ENCODE measurements at places on chromosomes 1 and 21.

- no peak for DNase-seq
Observed at GRCh38 chr21:41358193-41359166, 3.3 kb upstream of the MX2 start.

DNA sequence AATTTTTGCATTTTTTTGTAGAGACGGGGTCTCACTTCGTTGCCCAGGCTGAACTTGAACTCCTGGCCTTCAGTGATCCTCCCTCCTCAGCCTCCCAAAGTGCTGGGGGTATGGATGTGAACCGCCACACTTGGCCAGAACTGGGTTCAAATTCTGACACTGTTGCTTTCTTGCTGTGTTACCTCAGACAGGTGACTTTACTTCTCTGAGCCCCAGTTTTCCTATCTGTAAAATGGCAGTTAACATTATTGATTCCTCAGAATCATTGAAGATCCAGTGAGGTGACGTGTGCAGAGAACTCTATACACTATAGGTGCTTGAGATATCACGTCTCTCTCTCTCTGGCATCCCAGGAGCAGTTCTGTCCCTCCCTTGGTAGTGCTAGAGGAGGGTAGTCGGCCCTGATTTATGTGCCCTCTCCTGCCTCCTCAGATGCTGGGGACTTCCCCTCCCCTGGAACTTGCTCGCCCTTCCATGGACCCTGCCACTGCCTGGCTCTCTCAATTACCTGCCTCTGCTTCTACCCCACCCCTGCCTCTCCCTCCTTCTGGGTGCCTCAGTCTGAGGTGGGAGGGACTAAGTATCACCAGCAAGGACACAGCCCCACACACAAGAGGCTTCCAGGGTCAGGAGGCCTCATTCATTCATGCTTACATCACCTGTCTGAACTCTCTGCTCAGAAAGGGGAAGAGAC, 2.8 kb upstream of the HPCA start:
- DNase-seq, result no peak

DNA sequence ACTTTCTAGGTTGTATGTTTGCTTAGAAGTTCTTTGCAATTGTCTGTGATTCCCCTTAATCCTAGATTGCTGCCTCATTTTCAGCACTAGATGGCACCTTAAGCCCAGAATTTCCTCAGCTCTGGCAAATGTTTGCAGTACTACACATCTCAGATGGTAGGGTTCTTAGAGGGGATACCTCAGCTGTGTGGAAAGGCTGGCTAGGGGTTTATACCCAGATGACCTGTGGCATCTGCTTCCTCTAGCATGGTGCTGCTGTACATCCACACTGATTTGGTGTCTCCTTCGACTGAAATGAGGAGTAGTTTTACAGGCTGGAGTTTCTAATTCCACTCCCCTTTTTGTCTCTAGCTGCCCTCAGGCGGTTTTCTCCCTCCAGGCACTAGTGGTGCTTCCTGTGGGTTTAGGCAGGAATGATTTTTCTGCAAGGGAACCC, 23.5 kb downstream of the ASB17 start:
- peak; percentile 53 for DNase-seq

DNA sequence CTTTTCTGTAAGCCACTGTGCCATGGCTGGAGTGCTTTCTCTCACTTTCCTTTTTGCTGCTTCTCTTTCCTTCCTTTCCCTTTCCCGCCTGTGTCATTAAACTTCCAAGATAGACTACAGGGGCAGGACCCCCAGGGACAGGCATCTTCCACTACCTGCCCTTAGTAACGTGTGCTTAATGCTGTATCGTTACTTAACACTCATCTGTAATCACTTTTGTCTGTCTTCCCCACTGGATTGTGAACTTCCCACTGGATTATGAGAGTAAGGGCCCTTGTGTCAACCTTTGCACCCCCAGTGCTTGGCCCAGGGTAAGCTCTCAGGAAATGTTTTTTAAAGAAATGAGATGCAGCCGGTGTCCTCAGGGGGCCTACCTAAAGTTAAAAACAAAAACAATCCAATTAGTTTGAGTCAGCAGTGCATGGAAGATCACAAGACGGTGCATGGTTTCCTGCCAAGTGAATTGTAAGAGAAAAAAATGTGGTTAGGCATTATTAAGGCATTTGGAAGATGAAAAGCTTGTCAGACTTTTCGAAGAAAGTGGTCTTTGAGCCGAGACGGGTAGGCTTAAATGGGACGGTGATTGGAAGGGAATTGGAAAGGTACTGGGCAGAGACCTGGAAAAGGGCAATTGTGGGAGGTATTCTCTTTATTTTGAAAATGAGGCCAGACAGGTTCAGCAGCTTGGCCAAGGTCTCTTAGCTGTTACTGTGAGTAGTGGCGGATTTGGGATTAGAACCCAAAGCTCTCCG, 958 bp downstream of the LYPLAL1 start:
- no peak for DNase-seq

DNA sequence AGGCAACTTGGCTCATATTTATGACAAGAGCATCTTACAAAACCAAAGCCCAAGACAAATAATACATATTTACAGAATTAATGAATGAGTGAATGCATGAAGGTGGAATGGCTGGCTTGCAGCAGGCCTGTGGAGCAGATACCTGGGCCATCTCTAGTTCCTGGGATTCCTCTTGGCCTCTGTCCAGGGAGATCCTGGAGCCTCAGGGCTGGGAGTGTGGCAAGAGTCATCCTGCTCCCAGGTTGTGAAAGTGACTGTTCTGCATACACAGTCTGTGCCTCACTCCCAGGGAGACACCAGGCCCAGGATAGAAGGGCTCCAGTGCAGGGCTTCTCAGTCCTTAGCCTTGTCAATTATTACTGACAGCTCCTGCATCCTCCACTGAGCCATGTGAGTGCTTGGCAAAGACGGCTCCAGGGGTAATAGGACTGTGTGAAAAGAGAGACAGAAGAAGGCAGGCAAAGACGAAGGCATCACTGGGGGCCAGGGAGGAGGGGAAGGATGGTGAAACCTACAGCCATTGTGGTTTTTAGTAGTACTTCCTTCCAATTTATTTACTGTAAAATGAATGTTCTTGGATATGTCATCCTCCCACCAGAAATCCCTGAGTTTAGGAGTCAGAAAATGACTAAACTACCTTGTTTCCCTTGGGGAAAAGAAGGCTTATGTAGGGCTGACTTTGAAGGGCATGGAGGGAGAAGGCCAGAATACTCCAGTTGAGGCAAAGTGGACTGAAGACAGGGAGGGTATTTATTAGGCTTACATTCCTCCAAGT, 14.3 kb upstream of the KPRP start:
- no peak for DNase-seq

GRCh38 chr1:47527653-47528272, 89.9 kb downstream of the FOXD2 start:
- DNase-seq, result no peak

DNA sequence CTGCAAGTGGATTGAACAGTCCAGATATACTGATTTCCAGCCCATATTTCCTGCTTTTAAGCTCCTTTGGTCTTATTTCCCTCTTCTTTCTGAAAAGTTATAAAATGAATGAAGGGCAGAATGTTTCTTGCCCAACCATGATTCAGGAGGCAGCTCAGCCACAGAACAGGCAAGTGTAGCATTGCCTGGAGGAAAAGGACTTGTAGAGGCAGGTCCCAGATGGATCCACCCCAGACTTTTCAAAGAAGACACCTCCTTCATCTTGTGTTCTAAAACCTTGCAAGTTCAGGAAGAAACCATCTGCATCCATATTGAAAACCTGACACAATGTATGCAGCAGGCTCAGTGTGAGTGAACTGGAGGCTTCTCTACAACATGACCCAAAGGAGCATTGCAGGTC, at the start of gene CLCA2:
Gene CLCA2, plus strand, starts transcription at position 299 of the 400 bp plus-strand sequence. Its CDS starts 77 bp downstream, at position 376.
- DNase-seq, result no peak

- no peak for DNase-seq
Observed at GRCh38 chr1:9238550-9238949, 4.0 kb downstream of the H6PD start.

- no peak for DNase-seq
Observed at GRCh38 chr21:31894457-31894856, 21.6 kb downstream of the HUNK start.

GRCh38 chr1:14516974-14517840, 81.3 kb upstream of the KAZN start:
- DNase-seq, result no peak

DNA sequence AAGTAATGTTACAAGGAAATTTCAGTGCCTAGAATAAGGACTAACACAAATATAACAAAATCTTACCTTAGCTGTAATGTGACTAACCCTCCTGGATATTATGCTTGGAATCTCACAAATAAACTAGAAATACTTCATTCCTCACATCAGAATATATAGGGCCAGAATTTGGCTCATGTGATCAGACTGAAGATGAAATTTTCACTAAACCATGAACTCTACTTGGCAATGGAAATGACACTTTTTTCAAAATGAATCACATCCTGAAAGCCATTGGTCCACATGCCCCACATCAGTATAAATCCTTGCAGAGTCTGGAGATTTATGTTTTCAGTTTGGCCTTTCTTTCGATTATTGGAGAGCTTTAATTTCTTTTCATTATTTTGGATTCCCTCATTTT, 227.8 kb downstream of the NRIP1 start:
- no peak for DNase-seq

- peak; percentile 35 for DNase-seq
Observed at GRCh38 chr1:218259800-218260199, 25.3 kb upstream of the RRP15 start.

DNA sequence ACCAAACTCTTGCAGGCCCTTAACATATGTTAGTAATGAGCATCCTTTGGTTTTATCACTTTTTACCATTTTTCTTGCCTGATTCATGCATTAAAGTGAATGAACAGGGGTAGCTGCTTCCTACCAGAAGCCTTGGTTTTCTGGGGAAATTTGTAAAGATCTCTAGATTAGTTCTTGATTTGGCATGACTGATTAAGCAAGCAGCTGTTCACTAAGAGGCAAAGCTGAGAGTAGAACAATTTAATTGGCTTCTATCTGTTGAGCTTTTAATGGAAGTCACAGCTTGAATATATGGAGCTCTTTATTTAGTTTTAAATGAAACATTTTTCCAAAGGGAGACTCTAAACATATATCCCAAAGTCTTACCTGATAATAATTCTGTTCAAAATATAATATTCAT, 23.6 kb downstream of the TLCD4 start:
- DNase-seq, result no peak

GRCh38 chr1:152001631-152002584, 8.2 kb upstream of the S100A10 start:
- peak; percentile 66 for DNase-seq

- no peak for DNase-seq
Observed at GRCh38 chr1:31985430-31985829, 28.2 kb upstream of the KHDRBS1 start.

DNA sequence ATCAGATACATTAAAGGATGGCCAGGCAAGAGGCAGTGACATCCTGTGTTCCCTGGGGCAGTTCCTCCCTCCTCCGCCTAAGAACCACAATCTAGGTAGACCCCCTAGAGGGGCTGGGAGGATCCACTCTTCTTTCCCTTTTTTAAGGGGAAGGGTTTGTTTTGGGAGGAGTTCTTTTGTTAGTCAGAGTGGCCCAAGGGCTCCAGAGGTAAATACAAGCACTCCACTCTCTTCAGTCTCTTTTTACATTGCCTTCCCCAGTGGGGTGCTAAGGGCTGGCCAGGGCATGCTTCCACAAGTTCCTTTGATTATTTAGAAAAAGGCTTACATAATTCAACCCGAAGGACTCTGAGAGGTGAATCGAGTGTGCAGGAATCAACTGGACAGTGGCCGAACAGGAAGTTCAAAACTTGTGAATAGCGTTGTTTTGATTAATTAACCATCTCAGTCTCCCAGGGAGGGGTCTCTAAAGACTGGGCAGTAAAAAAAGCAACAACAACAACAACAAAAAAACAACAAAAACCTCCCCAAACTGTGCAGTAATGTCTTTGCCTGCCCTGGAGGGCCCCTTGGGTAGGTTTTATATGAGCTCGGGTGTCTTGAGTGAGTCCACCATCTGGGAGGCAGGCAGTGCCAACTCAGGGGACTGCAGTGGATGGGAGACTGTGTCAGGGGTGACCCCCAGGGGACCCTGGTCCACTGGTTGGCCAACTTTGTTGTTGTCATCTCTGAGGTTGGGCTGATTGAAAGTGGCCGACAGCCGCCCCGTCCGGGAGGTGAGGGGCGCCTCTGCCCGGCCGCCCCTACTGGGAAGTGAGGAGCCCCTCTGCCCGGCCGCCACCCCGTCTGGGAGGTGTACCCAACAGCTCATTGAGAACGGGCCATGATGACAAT, 33.2 kb upstream of the ENO1 start:
- peak; percentile 44 for DNase-seq

GRCh38 chr1:159919236-159919865, 6.0 kb downstream of the TAGLN2 start:
- DNase-seq, result no peak

GRCh38 chr1:101365186-101365585, 128.4 kb downstream of the S1PR1 start:
- no peak for DNase-seq

- DNase-seq, result no peak
Observed at GRCh38 chr21:27803571-27803970, 836.7 kb upstream of the ADAMTS5 start.

- DNase-seq, result peak; percentile 26
Observed at GRCh38 chr1:13965770-13966398, 265.9 kb downstream of the PRDM2 start.

DNA sequence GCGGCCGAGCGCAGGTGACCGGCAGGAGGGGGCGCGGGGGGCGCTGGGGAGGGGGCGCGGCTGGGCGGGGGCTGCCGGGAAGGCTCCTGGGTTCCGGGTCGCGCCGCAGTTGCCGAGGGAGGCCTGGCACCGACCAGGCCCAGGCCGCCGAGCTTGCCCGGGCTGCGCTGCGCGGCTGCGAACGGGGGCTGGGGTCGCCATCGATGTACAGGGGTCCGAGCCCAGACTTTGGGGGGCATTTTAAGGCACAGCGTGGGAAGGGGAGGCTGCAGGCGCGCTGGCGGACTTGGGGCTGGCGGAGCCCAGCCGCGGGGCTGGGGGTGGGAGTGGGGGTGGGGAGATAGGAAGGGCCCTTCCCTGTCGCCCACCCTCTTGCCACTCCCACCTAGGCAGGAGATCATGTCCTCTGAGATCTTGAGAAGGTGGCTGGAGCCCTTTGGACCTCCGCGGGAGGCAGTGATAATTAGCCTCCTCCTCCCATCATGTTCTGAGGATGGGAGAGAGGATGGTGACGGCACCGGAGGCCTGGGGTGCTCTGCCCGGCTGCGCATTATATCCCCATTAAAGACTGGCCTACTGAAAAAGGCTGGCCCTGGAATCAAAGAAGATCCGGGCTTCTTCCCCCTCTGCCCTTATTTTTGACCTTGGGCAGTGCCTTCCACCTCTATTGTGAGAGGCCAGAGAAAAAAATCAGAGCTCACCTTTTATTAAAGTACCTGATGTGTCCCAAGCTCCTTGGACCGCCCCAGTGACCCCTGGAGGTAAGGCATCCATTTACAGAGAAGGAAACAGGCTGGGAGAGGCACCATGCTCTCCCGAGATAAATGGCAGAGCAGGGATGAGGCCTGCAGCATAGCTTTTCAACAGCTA, 497 bp downstream of the FBXO44 start:
- DNase-seq, result no peak

GRCh38 chr1:24179251-24179840, 7.7 kb downstream of the IFNLR1 start:
- DNase-seq, result no peak

GRCh38 chr1:172163498-172164215, 256.8 kb upstream of the C1orf105 start:
- DNase-seq, result no peak
